ENCODE measurements at places on chromosomes 3 and 15. TPM values are rescaled to one million over a fixed set of nuclear protein-coding genes. Genes with fewer than 3 reads are reported as not detected.

DNA sequence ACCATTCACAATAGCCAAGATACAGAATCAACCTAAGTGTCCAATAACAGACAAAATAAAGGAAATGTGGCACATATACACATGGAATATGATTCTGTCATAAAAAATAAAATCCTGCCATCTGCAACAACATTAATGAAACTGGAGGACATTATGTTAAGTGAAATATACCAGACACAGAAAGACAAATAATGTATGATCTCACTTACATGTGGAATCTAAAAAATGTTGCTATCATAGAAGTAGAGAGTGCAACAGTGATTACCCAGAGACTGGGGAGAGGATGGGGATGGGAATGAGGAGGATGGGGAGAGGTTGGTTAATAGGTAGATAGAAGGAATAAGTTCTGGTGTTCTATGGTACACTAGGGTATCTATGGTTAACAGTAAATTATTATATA lies 28.7 kb downstream of the MRPL3 start:
- no peak for DNase-seq

DNA sequence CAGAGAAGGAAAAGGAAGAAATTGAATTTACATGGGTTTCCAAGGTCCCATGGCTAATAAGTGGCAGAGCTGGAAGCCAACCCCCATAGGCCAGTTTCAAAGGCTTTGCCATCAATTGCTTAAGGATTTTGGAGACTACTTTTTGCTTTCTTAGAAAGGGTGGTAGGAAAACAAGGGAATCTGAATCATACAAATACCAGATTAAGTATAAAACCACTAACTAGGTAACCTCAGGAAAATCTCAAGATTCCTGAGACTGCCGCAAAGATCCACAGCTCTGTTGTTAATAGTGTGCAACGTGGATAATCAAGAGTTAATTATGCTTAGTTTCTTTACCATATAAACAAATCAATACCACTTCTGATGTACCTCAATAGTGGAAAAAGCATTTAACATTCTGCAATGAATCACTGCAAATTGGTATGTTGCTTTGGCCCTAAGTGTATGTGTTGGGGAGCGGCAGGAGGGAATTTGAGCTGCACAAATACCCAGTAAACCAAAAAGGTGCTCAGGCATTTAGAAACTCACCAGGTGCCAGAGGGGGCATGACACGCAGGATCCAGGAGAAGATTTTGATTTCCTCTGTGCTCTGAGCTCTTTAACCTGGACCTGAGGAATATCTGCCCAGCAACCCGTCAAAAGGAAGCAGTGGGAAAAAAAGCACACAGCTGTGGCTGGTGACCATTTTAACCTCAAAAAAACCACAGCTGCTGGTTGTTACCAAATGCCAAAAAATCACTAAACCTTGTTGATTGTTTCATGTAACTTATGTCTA lies 22.0 kb downstream of the AADAC start:
- no peak for DNase-seq

SAMD7 gene
- not detected for total RNA-seq

PLEKHO2 gene
- total RNA-seq: 3.9 TPM

DNA sequence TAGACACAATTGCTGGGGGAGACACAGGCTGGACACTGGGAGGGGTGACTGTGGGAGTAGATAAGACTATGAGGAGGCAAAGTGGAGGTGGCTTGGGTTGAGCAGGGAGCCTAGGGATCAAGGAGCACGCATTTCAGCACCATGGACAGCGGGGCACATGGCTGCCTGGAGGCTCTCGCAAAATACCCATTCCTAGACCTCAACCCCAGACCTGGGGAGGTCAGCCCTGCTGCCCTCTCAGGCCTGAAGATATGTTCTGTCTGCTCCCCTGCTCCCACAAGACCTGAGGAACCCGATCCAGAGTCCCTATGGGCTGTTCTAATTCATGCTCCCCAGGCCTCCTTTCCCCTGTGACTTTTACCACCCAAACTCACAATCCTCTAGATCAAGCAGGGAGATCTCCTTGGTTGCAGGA lies 16.0 kb upstream of the CPEB1 start:
- no peak for DNase-seq

GRCh38 chr3:111712294-111713167 lies 117.4 kb upstream of the ZBED2 start:
- no peak for DNase-seq

DNA sequence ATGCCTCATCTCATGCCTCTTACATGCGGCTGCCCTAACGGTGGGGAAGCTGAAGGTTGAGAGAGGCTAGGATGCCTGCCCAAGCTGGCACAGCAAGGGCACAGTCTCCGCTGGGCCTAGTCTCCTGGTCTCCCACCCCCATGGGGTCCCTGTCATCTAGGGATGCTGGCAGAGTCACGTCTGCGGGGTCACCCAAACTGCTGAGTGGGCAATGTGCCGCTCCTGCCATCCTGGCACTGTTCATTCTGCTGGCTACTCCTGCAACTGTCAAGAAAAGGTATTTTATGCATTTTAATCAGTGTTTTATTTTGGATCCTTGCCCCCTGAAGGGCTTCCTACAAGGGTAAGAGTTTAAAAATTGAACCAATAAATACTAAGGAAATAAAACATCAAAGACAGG lies 12.8 kb downstream of the LINGO1 start:
- no peak for DNase-seq

DNA sequence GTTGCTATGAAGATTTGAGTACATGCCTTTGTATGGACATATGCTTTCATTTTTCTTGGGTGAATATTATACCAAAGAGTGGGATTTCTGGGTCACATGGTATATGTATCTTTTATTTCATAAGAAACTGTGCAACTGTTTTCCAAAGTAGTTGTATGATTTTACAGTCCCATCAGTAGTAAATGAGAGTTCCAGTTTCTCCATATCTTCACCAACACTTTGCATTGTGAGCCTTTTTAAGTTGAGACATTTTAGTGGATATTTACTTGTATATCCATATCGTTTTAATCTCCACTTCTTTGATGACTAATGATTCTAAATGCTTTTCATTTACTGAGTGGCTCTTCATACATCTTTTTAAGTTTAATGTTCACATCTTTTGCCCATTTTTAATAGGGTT lies 20.3 kb downstream of the MEF2A start:
- DNase-seq: no peak

MASP1 gene
- total RNA-seq: not detected

DNA sequence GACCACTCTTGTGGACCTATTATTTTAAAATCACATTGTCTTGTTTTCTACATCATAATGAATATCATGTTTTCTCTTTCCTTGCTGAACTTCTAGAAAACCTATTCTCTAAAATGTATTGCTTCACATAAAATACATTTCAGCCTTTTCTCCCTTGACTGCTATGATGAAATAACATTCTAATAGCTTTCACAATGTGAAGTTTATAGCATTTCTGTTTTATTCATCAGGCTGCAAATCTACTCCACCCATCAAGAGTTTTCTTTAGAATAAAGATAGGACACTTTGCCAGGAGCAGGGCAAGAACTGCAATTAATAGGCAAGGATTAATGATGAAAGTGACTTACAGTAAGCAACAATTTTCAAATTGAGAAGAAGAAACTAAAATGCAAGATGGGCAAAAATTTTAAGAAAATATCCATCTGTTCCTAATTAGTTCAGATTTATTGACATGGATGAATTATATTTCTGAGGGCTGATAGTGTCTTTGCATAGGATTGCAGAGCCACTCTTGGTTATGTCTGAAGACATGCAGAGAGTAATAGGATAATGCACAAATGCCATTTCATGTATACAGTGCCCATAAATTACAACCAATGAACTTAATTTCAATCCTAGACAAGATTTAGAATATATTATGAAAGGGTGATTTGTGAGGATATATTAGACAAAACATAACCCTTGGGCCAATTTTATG lies 21.7 kb downstream of the LEKR1 start:
- DNase-seq: no peak

- DNase-seq: no peak
Observed at GRCh38 chr15:97623091-97623661, 337.3 kb upstream of the ARRDC4 start.

DNA sequence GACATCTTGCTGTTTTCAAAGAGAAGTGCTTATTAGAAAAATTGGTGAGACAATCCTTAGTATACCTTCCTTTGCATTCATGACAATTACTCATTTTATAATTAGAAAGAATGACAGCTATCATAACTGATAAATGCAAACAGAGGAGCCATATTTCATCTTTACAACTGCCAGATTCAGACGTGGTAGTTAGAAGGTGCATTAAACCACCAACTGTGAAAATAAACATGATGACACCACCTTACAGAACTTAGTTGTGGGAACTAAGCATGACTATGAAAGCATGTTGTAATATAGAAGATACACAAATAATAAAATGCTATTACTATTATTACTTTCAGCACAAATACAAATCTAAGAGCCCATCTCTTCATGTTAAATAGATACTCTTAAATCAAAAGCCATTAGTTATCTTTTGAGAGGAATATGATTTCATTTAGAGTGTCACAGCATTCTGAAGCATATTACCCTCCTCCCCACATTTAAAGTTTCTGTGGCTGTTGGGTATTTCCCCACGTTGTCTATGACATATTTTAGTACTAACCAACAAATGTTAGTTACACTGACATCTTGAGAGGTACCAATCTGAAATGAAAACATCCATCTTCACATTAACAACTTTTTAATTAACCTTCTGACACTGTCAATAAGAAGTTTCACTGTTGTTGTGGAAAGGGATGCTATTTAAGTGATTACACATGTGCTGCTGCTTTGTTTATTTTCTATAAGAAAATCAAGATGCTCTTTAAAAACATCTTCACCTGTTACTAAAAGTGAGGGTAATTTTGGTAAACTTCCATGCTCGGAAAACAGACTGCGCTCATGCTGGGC lies 163.8 kb downstream of the LSAMP start:
- no peak for DNase-seq
